ENCODE measurements at places on chromosomes 7 and 10.

DNA sequence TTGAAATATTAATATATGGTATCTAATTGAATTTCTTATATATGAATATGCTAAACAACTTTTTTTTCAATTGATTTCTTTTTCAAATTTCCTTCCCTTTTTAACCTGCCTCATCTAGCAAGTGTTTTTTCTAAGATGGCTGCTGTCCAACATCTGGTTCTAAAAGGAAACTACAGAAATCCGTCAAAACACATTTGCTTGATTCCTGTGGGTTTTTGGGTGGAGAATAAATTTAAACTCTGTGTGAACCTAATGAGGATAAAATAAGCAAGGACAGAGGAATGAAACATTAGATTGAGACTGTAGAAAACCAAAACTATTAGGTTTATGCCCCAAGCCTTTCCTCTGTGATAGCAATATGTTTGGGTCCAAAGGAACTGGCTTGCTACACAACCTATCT, 75.5 kb upstream of the STARD3NL start:
- DNase-seq = no peak

GRCh38 chr10:79101560-79102497, 33.1 kb downstream of the ZMIZ1 start:
- no peak for DNase-seq

- DNase-seq = no peak
These were observed 524.8 kb upstream of the SORCS1 start for GRCh38 chr10:107689323-107689722.

DNA sequence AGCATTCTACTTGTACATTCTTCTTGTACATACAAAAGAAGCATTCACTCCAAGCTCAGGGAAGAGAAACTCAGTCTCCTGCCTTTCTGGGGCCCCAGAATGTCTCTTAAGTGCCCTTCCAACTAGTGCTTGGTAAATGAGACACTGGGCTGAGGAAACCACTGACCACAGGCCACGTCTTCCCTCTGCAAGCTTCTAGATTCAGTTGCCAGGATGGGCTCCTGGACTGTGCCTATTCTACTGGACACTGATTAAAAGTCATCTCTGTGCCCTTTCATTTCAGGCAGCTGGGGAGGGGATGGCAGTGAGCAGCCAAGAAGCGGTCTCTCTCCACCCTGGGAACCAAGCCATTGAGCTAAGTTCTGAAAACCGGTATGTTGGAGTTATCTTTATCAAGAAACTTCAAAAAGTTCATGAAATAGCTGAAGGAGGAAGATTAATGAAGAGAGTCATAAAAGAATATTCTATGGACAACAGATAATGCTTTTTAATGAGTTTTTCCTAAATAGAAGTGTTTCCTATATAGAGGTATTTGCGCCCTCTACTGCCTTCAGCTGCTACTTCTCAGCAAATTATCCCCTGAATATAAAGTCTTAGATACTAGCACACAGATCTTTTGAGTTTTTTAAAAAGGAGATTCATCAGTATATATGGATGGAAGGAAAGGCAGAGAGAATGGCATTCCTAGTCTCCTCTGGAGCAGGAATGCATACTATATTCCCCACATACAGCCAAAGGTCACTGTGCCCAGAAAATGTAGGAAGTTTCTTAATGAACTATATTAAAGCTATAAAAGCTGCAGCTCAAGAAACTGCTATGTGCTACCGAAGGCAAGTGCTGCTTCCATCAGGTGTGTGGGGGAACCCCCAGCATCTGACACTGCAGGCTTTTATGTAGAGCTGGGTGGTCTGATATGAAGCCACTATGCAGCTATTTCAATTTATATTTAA, 8.4 kb upstream of the IFIT1B start:
- DNase-seq = no peak

DNA sequence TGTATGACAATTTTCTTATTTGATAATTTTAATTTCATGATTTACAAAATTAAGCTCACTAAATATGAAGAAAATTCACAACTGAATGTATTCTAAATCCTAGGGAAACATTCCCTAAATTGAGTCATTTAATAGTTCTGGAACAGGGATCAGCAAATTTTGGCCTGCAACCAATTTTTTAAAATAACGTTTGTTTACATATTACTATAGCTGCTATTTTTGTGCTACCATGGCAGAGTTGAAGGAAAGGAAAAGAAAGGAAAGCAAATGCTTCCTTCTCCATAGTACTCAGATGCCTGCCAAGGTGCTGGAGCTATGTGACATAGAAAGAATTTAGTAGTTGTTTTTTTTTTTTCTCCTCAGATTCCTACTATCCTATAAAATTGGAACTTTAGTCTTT, 1307.7 kb upstream of the LRRTM3 start:
- DNase-seq = no peak

DNA sequence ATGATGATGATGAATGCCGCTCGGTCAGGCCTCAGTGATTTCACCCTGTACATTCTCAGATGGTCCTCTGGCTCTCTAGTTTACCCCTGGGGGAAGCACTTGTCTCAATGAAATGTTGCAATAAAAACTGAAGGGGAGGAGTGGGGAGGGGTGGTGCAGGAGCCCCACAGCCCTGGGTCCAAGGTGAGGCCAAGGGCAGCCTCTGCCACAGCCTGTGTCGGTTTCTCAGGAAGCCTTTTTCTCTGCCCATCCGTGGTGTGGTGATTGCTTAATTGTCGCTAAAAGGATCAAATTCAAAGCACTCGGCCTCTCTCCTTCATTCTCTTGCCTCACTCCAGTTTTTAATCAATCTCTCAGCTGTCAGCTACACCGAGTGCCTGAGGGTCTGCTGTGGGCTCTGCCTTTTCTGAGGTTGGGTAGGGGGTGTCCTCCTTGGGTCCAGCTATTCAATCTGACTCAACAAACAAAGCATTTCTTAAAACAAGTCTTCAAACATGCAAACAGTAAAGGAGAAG, 39.1 kb upstream of the HSPA12A start:
- DNase-seq = no peak

DNA sequence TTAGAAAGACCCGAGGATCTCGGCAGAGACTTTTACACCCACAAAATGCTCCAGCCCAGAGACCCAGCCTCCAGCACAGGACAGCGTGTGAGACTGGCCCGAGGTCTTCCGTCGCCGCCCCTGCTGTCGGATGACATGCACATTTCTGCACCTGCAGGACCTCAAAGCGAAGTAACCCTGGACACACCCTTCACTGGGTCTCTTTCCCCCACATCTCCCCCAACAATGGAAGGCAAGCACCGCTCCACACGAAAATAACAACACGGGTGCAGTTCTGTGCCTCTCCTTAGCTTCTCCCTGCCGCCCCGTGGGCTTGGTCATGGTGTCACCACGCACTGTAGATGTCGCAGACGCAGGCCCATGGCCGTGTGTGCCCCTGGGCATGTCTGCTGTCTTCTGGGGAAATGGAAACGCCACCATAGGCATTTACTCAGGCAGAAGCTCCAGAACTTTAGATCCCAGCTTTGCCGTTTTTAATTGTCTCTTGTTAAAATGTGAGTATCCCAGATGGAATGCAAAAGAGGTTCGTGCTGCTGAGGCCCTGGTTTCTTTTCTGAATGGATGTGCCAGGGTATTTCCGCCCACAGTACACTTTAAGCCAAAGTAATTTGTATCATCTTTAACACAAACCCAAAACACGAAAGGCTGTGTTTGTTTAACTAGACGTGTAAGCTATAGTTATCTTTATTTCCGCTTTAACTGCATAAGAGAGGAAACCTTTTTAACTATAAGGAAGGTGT, 237.9 kb downstream of the MGMT start:
- no peak for DNase-seq

GRCh38 chr7:119964788-119965542, 308.0 kb upstream of the KCND2 start:
- no peak for DNase-seq

GRCh38 chr7:28312948-28313347, 99.4 kb upstream of the CREB5 start:
- no peak for DNase-seq

DNA sequence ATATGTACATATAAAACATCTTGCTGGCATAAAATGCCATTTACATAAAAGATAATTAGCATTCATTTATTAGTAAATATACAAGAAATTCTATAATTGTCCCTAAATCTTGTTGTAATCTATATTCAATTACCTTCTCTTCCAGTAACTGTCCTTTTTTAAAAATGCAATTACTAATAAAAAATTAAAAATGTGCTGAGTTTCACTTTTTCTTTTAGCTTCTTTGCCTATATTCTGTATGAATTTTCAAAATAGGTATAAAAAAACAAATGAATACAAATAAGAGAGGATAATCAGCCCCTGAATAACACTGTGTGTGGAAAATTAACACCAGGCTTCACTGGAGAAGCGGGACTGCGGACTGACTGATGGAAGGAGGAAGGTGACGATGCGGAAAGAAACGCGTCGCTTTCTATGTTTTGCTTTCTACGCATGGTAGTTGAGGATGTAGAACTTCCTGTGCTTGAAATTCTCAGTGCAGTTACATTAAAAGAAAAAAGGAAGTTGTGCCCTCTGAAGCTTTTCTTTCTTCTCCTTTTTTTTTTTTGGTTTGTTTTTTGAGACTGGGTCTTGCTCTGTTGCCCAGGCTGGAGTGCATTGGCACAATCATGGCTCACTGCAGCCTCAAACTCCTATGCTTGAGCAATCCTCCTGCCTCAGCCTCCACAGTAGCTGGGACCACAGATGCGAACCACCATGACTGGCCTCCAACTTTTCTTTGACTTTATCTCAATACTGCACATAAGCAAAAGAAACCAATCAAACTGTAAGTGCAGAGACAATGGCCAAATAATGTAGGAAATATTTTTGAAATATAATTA, 7.4 kb upstream of the ZMYND11 start:
- DNase-seq = no peak

DNA sequence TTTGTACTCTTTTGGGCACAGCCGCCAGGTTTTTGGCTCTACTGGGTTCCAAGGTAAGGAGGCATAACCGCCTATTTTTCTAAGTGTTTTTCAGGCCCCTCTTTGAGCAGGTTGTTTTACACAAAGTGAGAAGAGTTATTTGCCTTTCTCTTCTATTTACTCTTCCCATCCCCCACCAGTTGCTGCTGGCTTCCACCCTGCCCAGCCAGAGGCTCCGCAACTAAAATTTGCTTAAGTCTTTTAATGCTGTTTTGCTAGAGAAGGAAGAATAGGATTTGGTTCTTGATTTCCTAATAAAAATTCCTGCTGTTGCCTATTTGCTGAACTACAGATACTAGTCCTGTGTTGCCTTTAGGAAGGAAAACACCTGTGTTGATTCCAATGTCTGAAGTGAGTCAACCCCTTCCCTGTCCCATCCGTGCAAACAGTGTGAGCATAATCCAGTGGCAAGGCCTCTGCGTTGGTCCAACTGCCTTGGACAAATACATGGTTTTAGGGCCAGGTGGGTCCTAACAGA, 1.9 kb downstream of the PLA2G12B start:
- DNase-seq = no peak

DNA sequence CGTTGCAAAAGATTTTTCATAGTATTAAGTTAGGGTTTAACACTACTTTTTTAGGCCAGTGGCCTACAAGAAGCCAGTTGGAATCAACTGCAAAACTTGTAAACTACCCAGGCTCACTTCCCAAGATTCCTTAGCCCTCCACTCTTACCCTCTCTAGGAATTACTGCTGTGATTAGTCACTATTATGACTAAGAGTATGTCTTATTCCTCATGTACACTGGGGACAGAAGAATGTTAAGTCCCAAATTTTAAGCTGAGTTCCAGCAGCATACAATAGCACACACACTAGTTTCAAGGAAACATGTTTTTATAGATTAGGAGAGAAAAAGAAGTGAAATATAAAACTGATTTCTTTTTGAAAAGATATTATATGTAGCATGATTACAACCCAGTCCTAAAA, 42.8 kb downstream of the FBXL13 start:
- no peak for DNase-seq

DNA sequence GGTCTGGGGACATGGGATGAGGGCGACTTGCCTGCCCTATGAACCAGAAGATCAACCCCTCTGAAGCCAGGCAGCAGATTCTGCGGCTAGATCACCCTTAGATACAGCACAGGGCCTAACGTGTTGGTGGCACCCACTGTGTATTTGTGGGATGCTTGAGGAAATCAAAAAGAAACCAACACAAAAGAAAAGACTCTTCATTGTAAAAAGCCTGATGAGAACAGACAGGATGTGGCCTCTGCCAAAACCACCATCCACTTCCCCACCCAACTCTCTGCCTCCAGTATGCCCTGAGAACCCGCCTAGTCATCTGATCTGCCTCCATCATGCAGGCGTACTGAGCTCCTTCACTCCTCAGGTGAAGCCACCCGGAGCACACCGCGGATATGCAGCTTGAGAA, 97.2 kb upstream of the INSYN2A start:
- no peak for DNase-seq

- DNase-seq = no peak
These were observed 59.1 kb downstream of the ANKRD26 start for GRCh38 chr10:27041196-27041595.

- DNase-seq = no peak
These were observed 121.6 kb downstream of the ALOX5 start for GRCh38 chr10:45495438-45496152.

GRCh38 chr7:127476618-127477017, 84.1 kb upstream of the ZNF800 start:
- no peak for DNase-seq

DNA sequence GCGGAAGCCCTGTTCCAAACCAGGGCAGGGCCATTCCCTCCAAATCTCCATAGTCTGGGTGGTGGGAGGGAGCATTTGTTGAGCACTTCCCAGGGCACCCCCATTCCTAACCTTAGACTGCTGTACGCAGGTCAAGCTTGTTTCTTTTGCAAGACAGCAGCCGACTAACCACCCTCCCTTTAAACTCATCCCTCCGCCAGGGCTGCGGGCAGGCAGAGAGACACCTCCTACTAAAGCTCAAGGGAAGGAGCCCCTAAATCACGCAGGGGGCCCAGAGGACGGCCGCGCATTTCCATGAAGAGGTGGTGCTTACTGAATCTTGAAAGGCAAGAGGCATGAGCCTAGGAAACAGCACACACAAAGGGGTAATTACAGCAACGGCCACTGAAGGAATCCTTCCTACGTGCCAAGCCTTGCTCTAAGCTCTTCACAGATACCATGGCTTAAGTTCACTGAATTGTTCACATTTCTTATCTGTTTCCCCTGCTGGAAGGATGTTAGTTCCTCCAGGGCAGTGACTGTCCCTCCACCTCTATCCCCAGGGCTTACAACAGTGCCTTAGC, 90.0 kb downstream of the PROSER2 start:
- no peak for DNase-seq

DNA sequence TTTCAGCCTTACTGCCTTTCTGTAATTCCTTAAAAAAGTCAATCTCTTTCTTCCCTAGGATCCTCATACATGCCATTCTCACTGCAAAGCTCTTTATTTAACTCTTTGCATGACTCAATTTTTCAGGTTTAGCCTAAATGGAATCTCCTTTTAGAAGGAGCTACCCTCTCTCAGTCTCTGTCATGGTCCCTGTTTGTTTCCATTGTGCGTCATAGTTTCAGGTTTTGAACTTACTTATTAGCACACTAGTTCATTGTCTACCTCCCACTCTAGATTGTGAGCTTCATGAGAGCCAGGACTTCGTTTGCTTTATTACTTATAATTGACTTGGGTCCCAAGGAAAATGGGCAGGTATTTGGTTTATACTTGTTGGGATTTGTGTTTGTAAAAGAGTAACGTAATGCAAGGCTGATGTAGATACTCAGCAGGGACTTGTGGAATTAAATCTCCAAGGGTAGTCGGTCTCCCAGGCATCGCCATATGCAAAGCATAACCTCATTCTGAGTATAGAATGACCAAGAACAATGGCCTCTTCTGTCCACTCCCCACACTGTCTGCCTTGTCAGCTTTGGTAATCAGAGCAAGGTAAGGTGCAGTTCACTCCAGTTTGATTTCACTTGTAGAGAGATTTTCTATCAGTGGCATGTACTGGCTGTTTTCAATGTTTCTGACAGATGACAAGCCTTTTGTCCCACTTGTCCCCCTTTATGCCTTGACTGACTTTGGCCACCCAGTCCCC, 252.0 kb downstream of the SORCS3 start:
- DNase-seq = no peak

Measured in stimulated activated CD8-positive, alpha-beta memory T cell treated with anti-CD3 and anti-CD28 coated beads, Interleukin-7, amount 100 ng/mL, for 24 hours (primary cell).